ENCODE measurements at places on chromosomes 7 and 10. TPM values are rescaled to one million over a fixed set of nuclear protein-coding genes. Genes with fewer than 3 reads are reported as not detected.

- peak; percentile 56 for DNase-seq
Measured at GRCh38 chr10:72812753-72813430, 80.6 kb upstream of the OIT3 start.

Gene ACSM6
- total RNA-seq: 0.10 TPM

DNA sequence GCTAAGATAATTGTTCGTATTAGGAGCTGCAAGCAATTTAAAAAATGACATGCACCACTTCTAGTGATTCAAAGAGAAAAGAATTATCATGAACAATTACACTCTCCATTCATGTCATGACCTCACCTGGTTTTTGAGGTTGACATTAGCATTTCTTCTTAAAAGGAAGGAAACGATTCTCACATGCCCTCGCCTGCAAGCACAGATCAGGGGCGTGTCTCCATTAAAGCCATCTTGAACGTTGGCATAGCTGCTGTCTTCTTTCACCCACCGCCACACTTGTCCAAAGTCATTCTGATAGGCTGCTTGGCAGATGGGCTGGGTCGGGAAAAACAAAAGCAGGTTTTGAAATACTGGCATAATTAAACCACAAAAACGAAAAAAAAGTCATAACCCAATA is 19.9 kb downstream of the ANKRD22 start:
- no peak for DNase-seq

- peak; percentile 86 for DNase-seq
Measured at GRCh38 chr7:6453734-6454133, 6.0 kb upstream of the DAGLB start.

Gene BTBD16
- not detected for total RNA-seq

GRCh38 chr7:117807676-117808075 is 65.6 kb downstream of the CTTNBP2 start:
- peak; percentile 44 for DNase-seq

DNA sequence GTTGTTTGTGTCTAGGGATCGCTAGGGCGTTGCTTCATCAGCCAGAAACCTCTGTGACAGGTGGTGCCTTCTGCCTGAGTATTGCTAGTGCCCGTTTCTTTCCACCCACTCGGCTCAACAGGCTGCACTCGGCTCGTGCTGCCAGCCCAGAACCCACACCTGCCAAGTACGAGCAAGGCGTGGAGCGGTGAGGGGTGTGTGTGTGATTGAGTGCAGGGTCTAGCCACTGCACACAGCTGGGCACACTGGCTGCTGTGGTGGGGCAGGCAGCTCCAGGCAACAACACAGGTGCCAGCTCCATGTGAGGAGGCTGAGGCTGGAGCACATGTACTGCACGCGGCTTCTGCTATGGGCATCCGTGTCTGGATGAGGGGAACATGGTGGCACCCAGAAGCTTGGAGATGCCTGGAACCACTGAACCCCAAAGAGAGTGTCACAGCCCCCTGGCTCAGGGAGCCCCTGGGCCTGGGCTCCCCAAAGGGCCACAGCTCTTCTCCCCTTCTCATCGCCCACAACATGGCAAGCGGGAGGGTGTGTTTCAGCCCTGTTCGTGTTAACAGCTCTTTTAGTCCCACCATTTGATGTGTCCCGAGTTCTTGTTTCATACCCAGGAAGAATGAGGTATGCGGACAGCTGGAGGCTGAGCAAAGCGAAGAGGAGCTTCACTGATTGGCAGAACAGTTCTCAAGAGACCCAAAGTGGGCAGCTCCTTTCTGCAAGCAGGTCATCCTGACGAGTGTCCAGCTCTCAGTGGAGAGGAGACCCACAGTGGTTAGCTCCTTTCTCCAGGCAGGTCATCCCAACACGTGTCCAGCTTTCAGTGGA is 78.1 kb downstream of the HDAC9 start:
- no peak for DNase-seq

Gene MYO1G
- not detected for total RNA-seq

GRCh38 chr10:72306215-72306760 is 32.6 kb downstream of the DDIT4 start:
- DNase-seq: no peak

Gene SMNDC1
- total RNA-seq: 9.7 TPM

GRCh38 chr7:142899661-142900060 is 14.1 kb upstream of the TRPV6 start:
- DNase-seq: no peak

- peak; percentile 67 for DNase-seq
Measured at GRCh38 chr10:70576803-70577517, 25.6 kb downstream of the PRF1 start.

Gene SLC35G1
- 10.3 TPM for total RNA-seq

Gene ZWINT
- 27.6 TPM for total RNA-seq

Gene ITGA8
- total RNA-seq: 0.05 TPM
